ENCODE measurements at places on chromosomes 6 and 20.

DNA sequence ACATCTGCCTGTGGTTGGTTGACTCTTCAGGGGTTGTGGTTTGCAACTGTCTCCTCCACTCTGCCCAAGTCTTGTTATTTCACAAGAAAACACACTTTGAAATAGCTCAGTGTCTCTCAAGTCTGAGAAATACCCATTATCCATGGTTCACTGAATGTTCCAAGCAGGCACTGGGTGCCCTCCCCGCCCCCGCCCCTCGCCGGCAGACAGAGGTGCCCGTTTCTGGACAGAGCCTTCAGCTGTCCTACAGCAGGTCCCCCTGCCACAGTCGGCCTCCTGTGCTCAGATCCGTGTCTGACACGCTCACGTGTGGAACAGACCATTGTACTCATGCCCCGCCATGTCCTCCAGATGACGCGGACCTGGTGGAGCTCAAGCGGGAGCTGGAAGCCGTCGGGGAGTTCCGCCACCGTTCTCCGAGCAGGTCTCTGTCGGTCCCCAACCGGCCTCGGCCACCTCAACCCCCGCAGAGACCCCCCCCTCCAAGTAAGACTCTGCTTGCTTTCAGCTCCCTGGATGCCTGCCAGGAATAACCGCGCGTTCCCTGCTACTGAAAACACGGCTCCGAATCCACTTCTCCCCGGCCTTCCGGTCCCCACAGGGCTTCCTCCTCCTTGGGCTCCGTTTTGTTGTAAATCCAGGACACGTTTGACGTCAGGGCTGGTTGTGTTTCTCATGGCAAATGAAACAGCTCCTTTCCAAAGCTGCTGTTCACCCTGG, 81.4 kb downstream of the SERAC1 start:
- no peak for DNase-seq

GRCh38 chr6:46381057-46381456, 110.2 kb downstream of the RCAN2 start:
- DNase-seq = no peak

DNA sequence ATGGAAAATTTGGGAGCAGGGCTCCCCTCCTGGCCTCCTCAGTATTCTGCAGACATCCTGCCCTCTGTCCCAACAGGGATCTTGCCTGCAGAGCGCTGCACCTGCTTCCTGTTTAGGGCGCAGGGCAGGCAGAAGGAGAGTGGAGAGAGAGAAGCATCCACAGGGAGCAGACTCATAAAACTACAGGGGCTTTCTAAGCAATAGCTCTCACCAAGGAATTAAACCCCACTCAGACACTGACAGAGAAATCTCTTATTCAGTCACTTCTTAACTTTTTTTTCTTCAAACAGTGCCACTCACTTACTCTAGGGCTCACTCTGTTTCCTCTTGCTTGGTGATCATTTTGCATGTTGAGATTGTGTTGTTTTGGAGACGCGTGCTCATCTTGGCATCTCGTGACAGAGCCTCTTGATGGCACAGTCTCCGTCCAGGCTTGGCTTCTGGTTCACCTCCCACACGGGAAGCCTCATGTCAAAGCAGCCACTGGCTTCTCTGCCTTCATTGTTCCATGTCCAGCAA, 153.1 kb upstream of the INSM1 start:
- no peak for DNase-seq

- DNase-seq = no peak
These were observed 106.8 kb upstream of the PREP start for GRCh38 chr6:105509506-105510331.

- no peak for DNase-seq
These were observed 107.3 kb downstream of the IRF4 start for GRCh38 chr6:498795-499231.

DNA sequence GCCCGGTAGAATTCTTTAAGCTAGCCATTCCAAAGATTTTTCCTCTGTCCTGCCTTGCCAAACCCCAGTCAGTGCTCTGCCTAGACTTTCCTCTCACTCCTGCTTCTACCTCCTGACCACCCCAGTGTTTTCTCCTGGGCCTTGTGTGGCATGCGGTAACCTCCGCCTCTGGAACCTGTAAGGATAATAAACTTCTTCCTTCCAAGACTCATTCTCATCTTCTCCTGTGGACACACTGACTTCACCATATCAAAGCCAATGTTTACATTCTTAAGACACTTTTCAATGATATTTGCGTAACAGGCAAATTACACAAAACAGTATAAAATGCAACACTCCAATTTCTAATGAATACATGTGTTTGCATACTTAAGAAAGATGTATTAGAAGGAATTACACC, 354.6 kb downstream of the RNF144B start:
- DNase-seq = no peak

GRCh38 chr6:39876111-39876510, 58.2 kb downstream of the MOCS1 start:
- DNase-seq = no peak

- no peak for DNase-seq
These were observed 576.4 kb downstream of the HDGFL1 start for GRCh38 chr6:23145781-23146180.

GRCh38 chr20:59402681-59403080, 102.3 kb downstream of the EDN3 start:
- no peak for DNase-seq

DNA sequence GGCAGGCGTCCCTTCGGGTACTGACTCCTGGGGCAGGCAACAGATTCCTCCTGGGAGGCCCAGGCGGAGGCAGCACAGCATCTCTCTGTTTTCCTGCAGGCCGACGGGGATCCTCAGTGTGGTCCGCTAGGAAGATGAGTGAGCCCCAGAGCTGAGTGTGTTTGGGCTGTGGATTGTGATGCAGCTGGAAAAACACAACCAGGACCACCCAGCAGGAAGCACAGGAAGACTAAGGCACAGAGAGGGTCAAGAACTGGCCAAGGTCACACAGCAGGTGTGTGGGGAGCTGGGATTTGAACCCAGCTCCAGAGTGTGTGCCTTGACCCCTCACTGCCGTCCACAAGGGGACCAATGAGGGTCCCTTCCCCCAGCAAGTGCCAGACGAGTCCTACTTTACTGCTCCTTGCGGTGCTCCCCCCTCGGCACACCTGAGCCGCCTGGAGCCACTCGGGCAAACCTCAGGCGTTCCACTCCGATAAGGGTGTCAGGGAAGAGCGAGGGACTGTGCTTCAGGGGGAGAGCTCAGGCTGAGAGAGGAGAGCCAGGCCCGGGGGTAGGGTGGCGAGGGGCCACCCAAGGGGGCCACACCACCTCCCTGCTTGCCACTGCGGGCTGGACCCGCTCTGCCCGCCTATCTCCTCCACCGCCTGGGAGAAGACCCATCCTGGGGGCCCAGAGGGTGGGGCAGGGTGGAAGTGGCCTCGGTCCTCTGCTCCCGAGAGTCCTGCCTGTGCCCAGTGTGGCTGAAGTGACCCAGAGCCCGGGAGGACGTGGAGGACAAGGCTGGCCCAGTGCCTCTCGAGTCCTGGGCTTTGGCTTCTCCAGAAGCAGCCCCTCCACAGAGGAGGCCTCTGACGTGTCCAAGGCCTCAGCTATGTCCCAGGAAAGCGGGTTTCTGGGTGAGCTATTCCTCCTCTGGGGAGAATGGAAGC, 63.3 kb downstream of the YTHDF1 start:
- no peak for DNase-seq

DNA sequence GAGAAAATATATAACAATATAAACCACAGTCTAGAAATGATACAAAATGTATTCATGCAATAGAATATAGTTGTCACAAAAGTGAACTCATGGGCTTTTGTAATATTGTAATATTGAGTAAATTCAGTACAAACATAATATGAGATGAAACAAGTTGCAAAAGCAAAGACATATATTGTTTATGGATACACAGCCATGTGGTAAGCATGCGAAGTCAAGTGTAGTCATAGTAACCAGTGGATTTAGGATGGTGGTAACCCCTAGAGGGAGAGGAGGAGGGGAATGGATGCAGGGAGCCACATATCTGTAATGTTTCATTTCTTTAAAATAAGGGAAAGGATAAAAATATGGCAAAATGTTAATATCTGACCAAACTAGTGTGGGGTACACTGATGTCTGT, 47.3 kb downstream of the ARMC2 start:
- DNase-seq = no peak

DNA sequence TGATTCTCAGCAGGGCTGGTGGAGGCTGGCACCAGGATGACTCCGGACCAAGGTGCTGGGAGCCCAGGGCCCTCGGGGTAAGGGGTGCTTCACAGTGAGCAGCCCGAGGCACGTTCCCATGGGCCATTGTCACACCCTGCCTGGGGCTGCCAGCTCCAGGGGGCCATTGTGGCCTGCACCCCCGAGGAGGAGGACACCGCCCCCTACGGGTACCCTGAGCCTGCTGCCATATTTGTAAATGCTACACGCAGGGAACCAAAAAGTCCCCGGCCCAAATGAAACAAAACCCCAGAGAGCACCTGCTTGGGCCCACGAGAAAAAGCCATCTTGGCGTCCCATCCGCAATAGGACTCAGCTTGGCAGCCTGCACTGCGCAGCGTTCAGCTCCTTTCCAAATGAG, 64.7 kb upstream of the GATA5 start:
- no peak for DNase-seq

DNA sequence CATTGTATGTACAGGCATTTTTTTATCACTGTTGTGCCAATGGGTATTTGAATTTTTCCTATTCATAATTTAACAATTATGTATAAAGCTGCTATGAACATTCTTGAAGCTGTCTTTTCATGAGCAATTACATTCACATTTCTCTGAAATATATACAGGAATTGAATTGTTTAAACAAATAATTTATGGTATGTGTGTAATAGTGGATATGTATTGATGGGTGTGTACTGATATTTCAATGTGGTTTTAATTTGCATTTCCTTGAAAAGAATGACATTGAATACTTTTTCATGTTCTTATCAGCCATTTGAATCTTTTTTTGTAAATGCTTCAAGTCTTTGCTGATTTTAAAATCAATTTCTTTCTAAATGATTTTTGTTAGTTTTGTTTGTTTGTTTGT, 629.4 kb upstream of the FLRT3 start:
- DNase-seq = no peak

- DNase-seq = no peak
These were observed 6.6 kb downstream of the EPM2A start for GRCh38 chr6:145728444-145729385.

GRCh38 chr6:145891565-145891964, 72.6 kb downstream of the SHPRH start:
- DNase-seq = no peak

- DNase-seq = no peak
These were observed 410.5 kb upstream of the RNF217 start for GRCh38 chr6:124551711-124552233.

DNA sequence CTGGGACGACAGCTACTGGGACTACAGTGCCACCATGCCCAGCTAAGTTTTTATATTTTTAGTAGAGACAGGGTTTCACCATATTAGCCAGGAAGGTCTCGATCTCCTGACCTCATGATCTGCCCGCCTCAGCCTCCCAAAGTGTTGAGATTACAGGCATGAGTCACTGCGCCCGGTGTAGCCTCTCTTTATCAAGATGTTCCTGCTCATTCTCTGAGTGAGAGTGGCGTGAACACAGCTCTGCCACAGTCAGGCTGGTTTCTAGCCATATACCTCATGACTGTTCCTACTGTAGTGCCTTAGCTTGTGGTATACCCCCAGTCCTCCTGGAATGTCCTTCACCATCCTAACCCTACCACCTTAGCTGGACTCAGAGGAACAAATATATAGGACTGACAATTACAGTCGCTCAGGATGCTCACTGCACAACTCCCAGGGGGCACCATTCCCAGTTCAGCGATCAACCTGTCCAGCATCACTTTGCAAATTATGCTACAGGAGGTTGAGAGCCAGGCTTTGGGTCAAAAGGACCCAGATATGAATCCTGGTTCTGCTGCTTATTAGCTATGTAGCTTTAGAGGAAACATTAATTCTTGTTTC, 86.3 kb downstream of the CHMP4B start:
- DNase-seq = no peak

DNA sequence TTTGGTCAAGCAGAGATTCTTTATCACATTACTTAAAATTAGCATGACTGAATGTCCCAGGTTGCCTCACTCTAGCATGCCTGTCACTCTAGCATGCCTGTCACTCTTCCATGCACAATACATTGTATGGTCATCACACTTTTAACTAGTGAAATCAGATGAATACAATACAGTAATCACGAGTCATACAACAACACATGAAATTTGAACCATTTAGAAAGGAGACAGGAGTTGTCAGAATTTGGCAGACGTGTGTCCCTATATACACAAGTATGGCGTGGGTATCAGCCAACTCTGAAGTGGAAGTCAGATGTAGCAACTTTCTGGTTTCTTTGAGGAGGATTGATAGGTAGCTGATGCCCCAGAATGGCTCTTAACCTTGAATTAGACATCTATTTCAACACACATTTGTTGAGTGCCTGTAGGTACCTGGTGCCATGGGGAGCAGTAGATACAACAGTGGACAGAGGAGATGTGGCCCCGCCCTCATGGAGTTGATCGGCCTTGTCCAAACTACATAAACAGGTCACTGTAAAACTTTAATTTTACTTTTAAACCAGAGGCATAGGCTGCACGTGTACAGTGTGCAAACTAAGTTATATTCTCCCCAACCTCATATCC, 116.1 kb upstream of the TIAM2 start:
- no peak for DNase-seq

GRCh38 chr20:51043811-51044210, 20.9 kb upstream of the KCNG1 start:
- DNase-seq = no peak

GRCh38 chr6:158519300-158519699, 40.6 kb upstream of the TMEM181 start:
- no peak for DNase-seq

DNA sequence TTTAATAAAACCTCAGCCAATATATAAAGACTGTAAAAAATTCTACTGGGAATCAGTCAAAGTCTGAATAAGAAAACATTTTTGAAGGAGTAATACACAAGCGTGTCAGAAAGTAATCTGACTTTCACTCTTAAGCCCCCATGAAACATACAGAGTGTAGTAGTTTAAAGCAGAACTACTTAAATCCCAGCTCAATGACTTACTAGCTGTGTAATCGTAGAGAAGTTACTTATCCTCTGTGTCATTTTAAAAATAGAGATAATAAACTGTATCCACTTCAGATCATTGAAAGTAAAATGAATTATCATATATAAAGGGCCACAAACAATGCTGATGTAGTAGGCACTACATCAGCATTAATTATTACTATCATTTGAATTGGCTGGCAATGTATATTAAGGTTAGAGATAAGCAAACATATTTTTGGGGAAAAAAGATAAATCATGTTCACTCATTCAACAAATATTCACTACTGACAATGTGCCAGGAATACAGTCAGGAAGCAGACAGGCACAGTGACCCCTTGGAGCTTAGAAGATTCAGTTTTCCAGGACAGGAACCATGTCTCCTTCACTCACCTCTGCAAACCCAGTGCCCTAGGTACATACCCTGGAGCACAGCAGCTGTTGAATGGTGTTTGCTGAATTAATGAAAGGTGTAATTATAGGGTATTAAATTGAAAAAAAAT, 14.4 kb downstream of the REPS1 start:
- DNase-seq = no peak

GRCh38 chr6:90005048-90005827, 111.0 kb downstream of the GJA10 start:
- no peak for DNase-seq

DNA sequence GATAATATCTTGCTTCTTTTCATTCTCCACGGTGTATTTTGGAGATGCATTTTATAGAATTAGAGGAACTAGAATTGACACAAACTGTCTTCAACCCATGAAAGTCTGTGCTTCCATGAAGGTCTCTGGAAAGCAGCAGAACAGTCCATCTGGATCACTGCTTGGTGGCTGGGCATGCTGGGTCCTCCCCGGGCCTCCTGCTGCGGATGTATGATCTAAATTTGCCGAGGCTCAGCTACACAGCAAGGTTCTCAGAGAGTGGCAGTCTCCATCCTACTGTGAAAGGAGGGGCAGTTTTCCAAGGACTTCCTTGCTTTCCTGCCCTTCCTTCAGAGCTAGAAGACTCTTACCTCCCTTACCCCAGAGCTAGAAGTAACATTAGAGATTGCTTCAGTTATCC, 15.1 kb downstream of the PKIG start:
- no peak for DNase-seq
